ENCODE measurements at places on chromosomes 12 and 14.

DNA sequence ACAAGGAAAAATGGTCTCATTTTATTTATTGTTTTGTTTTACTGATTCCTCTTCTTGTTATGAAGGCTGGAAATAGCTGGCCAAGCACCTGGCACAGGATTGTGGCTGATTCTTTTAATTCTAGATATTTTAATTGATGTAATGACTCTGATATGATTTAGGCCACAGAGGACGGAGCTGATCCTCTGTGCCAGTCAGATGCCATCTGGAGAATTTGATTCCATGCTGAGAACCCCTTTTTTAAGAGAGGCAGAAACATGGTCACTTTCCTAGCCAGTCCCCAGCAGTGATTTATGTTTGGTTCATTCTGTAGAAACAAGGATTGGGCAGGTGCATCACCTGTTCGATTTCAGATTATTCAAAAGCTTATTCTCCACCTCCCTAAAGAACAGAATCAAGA is 77.6 kb downstream of the STAB2 start:
- DNase-seq: no peak

DNA sequence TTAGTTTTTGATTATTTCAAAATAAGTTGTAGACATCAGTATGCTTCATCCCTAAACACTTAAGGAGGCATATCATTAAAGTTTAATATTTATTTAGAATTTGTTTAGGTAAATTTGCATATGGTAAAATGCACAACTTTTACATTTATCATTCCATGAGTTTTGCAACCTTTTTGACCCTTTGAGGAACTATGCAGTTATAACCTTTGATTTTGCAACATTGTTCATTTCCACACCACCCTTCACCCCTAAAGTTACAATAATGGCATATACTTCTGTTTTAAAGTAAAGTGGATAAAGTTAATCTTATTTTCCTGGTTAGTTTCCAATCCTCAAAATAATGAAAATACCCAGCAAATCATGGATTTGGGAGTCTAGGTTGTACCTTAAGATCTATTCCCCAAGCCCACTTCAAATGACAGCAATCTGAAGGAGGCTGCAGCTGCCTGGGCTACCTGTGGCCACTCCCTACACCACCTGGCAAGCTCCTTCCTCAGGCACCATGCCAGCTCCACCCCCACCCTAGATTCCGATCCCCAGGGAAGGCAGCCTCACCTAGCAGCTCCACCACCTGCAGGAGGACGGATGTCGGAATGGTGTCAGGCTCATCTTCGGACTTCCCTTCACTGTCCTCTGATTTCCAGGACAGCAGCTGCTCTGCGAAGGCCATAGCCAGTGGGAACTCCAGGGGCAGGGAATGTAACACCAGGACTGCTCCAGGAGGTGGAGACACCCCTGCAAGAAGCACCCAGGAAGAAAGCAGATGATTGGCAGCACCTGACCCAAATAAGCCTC is 65.1 kb downstream of the TRAFD1 start:
- DNase-seq: no peak

DNA sequence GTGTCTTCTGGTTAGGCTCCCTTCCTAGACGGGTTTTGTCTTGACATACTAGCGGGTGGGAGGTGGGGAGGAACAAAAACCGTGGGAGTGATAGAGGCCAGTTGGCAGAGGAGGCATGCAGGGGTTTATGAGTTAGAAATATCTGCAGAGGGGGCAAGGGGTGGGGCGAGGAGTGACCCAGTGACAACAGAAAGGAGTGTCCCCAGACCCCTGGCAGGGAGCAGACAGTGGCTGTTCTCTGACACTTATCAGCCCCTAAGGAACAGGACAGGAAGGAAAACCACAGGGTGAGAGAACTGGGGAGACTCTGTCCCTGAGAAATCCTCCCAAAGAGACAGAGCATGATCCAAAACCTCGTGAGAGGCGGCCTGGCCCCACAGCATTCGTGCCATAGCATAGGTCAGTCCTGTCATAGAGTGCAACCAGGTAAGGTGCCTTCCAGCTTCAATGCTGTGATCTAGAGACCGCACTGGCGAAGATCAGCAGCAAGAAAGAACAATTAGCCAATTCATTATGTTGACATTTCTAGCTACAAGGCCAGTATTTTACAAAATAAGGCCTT is 141.4 kb downstream of the CRADD start:
- no peak for DNase-seq

DNA sequence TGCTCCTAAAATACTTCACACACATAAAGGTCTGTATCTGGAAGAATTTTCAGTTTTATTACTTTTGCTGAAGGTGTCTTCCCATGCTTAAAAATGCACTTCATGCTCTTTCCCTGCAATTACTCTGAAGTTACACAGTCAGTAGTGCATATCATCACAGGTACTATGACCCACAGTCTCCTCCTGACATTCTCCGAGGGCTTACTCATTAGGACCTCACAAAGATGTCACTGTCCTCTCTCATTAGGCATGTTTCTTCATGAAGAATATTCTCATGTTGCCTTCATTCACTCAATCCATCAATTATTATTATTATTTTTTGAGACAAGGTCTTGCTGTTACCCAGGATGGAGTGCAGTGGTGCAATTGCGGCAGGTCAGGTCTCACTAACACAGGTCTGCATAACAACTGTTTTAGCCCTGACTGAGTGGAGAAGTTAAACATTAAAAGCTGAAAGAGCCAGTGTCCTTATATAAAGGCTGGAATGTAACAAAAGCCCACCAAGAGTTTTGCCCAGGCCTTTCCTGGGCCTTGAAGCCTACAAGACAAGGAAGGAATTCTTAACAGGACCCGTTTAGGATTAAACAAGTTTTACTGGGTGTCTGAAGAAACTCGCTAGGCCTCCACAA is 119.5 kb upstream of the WSCD2 start:
- DNase-seq: no peak

Measured in RKO (cell line).